Left lung (tissue), 14 donors: ENCODE measurements at places on chromosomes 2 and 18.
A peak's percentile ranks its signal among the peaks of the same experiment; 100 is the strongest.

GRCh38 chr2:109153807-109154206, 24.8 kb downstream of the SH3RF3 start:
- DNase-seq = no peak

DNA sequence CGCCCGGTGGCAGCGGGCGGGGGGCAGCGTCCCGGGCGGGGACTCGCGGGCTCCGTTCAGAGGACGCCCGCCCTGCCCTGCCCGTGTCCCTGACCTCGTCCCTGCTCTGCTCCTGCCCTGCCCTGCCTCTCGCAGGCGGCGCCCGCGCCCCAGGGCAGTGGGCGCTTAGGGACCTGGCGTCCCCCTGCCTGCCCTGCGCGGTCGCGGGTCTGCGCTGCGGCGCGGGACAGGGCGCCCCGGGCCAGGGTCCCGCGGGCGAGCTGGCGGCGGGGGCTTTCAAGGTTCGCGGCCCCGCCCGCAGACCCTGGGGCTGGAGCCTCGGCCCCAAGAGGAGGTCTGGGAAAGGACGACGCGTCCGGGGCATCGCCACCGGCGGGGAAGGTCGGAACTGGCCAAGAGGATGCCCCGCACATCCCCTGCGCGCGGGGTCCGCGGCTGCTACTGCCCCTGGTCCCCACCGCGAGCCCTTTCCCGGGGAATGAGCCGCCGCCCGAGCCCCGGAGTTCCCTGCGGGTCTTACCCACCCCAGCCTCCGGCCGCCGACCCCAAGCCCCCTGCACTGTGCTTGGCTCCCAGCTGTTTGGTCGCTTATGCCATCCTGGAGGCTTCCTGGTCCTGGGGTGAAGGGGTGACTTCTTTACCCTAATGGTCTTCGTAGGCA, 679 bp downstream of the RNF144A start:
- DNase-seq = no peak

- DNase-seq = no peak
Measured at GRCh38 chr18:76824145-76824676, 1.9 kb downstream of the ZNF236 start.

DNA sequence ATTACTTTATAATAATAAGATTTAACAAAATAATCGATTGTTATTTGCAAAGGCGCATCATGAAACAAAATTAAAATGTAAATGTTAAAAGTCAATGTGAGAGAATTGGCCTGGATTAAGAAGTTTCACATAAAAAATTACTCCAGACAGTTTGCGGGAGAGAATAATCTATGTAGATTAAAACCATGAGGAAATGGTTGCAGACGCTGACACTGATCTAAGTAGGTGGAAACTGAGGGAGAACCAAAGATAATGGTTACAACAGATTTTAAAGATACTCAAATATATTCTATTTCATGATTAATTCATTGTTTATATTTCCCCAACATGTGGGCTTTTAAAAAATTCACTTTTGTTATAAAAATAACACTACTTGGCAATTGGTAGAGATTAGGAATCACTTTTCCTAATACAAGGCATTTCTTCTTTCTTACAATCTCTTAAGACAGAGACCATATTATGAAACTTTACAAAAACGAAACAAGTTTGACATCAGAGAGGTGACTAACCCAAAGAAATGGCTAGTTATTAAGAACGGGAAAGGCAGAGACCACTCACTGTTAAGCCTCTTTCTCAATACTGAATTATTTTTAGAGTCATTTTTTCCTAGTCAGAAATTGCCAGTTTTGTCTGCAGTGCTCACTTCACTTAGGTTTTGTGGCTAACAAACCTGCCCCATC, 1.6 kb downstream of the KANSL1L start:
- DNase-seq = peak; percentile 41

- DNase-seq = no peak
Measured at GRCh38 chr2:123015186-123015585, 1009.9 kb upstream of the CNTNAP5 start.

GRCh38 chr18:12928206-12928605, 19.6 kb upstream of the SEH1L start:
- DNase-seq = no peak

DNA sequence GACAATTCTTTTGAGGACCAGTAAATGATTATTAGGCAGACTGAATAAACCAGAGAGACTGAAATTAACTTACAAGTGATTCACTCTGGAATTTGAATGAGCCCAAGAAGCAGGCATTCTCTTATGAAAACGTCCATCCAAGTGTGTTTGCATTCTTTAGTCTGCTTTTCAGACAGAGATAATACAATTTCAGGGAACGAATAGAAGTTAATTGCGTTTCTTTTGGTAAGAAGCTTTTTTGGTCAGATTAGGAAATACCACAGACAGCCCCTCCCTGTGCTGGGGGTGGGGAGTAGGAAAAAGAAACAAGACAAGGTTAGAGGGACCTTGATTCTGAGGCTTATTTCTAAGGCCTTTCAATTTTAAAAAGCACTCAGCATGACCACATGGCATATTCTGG, 874.4 kb downstream of the SUCLG1 start:
- no peak for DNase-seq

DNA sequence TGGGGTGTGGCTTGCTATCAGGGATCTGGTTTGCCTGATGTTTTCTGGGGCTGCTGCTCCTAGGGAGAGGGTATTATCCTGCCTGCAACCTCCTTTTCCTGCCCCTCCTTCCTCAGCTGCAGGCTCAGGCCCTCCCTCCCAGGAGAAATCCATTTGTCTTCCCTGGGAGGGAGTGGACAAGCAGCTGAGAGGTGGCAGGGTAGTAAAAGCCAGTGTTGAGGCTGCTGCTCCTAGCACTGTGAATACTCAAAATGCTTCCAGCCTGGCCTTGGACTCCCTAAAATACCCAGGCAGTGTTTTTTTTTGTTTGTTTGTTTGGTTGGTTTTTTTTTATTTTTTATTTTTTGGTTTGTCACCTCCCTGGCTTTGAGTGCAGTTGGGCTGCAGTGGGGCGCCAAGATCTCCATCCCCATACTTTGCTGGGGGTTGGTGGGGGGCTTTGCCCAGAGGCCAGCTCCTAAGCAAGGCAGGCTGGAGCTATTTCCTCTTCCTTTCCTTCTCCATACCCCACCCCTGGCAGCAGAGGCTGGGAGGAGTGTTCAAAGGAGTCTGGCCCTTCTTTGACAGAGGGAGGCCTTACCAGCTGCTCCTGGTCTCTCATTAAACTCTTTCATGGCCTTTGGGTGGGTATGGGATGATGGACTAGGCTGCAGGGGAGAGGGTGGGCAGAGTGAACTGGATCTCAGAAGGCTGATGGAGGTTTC, 13.6 kb downstream of the HOXD3 start:
- DNase-seq = no peak

GRCh38 chr2:178273787-178274360, 79.6 kb downstream of the OSBPL6 start:
- DNase-seq = no peak

DNA sequence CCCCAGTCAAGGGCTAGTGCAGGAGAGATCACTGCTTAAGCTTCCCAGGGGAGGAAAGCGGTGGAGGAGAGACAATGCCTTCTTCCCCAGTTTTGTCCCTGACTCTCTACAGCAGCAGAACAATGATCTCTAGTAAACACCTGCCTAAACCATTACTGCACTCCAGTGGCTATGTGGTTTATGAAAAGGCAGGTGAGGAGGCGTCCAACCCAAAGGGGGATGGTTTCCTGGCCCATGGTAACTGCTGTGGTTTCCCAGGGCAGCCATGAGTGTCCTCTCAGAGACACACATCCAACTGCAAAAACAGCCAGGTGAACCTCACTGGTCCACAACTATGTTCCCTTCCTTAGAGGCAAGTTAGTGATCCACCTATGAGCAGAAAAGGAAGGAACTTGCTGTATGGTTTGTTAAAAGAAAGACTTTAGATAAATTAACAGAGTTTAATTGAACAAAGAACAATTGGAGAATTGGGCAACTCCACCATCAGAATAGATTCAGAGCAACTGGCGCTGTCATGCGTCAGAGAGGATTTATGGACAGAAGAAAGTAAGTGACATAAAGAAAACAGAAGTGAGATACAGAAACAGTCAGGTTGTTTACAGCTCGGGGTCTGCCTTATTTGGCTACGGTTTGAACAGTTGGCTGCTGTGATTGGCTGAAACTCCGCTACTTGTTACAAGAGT, 4.8 kb upstream of the TTC39C start:
- DNase-seq = no peak

GRCh38 chr2:23489471-23490322, 104.7 kb downstream of the KLHL29 start:
- DNase-seq = no peak

DNA sequence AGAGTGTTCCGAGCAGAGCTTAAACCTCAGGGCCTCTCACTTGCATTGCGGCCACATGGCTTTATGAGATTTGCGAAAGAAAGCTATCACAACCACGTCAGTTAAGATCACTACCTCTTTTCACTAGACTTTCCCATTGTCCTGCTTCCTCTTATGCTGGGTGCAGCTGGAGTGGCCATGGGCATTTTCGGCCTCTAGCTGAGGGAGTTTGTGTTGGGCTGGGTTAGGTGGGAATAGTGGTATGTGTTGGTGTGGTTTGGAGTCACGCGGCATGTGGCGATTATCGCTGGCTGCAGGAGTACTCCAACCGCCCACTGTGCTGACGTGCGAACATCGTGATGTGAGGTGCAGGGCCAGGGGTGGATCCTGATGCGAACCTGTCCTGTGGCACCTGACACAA, 27.1 kb downstream of the RALB start:
- no peak for DNase-seq

DNA sequence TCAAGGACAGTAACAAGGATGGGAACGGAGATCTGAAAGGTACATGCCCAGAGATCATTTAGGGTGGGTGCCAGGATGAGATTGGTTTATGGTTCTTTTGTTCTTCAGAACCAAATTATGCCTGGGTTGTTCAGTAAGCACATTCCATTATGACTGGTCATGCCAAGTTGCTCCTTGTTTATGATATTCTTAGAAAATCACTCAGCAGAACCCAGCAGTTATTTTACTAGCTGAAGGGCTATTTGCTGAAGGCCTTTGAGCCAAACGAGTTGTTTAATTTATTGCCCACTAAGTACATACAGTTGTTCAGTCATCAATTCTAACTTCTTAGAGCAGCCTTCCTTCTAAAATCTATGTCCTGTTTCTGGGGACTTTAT, 635 bp downstream of the SLC3A1 start:
- no peak for DNase-seq

DNA sequence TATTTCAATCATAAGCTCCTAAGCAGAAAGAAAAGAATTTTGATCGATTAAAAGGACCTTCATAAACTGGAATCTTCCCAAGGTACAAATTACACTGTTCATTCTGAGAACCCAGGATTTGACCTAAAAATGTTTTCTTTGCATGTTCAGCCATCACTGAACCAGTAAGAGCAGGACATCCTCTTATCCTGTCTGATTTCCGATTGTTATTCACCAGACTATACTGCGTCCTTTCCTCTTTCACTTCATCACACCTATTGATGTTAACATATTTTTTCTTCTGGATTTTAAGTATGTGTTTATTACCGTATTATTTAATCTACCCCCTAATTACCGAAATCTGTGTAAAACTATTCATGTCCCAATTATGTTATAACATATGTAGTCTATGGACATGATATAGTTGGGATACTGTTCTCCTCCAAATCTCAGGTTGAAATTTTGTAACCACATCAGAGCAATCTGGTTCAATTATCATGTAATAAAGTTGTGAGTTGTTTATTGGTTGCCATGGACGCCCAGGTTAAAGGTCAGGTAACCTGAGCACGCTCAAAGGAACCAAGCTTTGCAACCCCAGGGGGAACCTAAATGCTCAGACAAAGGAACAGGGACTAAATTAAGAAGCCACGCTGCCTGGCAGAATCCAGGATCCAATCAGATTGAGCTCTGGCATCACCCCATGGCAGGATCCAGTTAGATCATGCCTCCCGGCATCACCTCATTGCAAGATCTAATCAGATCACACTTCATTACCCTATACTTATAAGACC, 11.6 kb upstream of the TBC1D8 start:
- no peak for DNase-seq

DNA sequence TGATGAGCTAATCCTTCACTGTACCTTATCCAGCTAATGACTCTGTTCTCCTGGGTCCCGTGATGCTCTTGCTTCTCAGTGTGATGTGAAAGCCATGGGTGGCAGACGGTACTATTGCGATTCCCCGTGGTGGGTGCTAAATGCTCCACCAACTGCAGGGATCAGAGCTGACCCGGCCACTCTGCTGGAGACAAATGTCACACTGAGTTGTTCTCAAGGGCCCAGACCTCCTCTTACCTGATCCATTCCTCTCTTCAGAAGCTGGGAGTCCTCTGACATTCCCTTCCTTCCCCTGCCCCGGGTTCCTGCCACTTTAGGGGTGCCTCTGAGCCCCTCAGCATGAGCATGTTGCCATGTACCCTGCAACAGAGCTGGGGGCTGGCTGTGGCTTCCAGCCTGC, 105.1 kb downstream of the MAPK4 start:
- no peak for DNase-seq

GRCh38 chr18:32083781-32084180, 7.9 kb upstream of the RNF138 start:
- DNase-seq = no peak

GRCh38 chr2:215136669-215137328, 1.6 kb downstream of the ABCA12 start:
- no peak for DNase-seq

DNA sequence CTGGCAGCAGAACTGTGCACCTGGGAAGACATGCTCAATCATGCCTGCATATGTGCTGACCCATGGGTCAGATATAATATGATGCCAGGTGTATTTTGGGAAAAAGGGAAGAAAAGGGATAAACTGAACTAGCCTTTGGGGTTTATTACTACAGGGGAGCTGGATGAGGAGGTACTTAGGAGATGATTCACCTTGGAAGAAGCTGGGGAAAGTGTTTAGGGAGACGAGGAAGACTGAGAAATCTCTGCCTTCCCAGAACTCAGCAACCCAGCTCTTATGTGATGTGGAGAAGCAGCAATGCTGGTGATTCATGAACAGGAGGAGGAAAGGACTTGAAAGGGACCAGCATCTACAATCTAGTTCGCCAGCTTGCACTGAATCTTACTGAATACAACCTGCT, 110.2 kb downstream of the BARD1 start:
- DNase-seq = no peak
